ENCODE measurements at places on chromosomes 3 and 15.

GRCh38 chr3:53794597-53794996 is 51.6 kb downstream of the CHDH start:
- no peak for DNase-seq

GRCh38 chr3:17322106-17322793 is 420.2 kb downstream of the TBC1D5 start:
- DNase-seq = no peak

DNA sequence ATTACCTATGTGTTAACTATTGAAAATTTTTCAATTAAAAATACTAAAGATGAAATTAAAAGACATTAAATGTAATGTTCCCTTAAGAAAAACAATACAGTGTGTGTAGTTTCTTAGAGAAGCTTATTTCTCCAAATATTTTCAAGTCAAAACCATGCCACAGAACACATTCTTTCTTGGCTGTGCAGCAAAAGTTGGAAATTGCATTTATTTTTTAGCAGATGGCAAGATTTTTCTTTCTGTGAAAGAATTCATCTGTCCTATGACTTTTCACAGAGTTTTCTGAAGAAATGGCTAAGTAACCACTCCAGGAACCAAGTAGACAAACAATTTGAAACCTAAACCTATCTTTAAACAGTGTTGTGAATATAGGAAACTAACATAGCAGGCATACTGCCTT is 47.2 kb downstream of the IMPG2 start:
- no peak for DNase-seq

DNA sequence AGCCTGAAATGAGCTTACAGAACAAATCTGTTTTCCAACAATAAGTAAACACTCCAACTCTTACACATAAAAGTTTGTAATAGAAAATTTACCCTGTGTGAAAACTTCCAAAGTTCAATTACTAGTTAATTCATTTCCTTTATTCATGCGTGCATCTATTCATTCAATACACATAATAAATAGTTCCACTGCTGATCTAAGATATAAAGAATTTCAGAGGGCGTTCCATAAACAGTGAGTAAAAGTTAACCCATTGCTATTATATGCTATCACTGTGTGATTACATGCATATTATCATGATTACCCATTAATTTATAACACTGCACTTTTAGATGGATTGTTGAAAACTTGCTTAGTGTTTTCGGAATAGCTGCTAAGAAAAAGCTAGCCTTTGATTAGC is 36.2 kb upstream of the CFAP20DC start:
- no peak for DNase-seq

GRCh38 chr15:72389231-72389630 is 8.9 kb upstream of the TMEM202 start:
- DNase-seq = no peak

DNA sequence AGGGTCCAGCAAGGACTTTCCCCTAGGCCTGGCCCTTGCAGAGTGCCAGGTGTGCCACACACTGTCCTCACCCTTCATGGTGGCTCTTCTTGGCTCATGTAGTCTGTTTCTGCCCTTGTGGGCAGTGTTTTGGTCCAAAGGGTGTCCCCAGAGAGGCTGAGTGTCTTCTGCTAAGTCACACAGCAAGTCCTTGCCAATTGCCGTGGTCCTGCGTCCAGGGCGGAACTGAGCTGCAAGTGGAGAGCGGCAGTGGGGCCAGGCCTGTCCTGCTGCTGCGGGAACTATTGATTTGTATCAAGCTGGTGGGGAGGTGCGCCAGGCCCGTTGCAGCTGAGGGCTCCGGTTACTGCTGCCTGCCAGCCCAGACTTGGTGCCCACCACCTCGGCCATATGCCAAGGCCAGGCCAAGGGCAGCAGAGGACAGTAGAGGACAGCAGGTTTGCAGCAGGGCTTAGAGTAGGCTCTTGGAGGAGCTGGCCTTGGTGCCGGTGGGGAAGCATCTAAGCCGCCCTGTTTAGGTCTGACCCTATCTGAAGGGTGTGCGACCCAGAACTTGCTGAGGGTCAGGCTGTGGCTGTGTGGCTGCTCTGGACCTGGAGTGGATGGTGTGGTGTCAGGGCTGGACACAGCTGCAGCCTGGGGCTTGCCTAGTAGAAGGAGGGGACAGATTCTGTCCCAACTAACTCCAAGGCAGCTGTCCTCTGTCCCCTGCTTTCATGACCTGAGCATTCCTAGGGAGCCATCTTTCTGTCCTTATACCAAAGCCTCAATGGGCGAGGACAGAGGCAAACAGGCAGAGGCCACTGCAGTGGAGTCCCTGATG is 4.5 kb downstream of the AMIGO3 start:
- no peak for DNase-seq

- no peak for DNase-seq
Measured at GRCh38 chr3:30332196-30333021, 274.0 kb upstream of the TGFBR2 start.

GRCh38 chr15:36579792-36580431 is 486 bp downstream of the CDIN1 start:
- DNase-seq = no peak

- no peak for DNase-seq
Measured at GRCh38 chr3:110697961-110698360, 373.7 kb upstream of the NECTIN3 start.

DNA sequence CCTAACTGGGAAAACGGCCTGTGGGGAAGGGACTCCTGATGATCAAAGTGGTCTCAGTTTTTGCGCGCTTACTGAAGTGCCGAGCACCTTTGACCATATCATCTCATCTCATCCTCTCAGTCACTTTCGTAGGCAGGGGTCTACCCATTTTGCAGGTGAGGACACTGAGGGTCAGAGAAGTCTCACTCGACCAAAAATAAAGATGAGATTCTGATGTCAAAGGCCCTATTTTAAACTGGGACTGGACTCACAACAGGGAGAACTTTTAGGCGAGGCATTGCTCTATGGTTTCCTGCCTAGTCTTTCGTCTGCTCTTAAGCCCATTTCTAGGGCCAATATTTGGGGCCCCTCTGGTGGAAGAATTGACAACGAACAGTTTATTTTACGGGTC is 830 bp downstream of the SLC6A11 start:
- no peak for DNase-seq

DNA sequence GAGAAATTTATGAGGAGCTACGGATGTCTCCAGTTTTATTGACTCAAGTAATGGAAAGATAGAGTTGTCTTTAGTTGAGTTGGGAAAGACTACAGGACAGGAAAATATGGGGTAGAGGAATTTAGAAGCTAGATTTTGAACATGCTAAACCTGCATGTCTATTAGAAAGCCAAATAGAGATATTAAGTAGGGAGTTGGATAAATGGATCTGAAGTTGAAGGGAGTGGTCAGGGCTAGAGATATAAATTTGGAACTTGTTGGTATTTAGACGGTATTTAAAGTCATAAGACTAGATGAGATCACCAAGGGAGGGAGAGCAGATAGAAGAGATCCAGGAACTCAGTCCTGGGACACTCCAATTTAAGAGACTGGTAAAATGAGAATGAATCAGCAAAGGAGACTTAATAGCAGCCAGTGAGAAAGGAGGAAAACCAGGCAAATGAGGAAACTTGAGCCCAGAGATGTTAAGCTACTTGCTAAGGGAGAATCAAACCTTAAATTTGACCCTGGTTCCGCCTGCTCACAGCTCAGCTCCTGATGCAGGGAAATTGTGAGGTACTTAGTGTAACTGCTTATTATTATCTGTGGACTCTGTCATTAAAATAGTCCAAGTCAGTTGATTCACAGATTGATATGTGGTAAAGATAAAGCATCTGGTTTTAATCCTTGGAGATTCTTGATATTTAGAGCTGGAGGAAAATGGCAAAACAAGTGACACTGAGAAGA is 35.8 kb downstream of the ABI3BP start:
- DNase-seq = no peak

DNA sequence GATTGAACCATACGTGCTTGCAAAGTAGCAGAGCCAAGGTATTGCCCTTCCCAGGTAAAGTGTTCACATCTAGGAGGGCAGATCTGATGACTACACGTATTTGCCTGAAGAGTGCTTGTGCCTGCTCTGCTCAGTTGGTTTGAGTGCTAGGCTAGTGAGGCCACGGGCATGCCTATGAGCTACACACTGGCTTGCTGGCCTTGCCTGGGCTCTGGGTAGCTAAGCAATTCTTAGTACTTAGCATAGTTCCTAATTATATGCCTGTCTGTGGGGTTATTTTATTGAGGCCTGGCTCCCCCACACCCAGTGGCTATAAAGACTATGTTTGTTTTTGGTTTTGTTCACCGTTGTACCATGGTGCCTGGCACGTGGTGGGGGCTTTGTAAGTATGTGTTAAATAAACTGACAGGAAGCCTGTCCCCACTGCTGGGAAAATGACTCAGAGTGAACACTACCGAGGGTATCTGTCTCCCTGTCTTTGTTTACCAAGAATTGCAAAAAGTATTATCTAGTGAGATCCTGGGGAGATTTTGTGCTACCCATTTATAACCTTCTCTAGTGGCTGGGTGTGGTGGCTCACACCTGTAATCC is 72.1 kb upstream of the ETV5 start:
- no peak for DNase-seq

GRCh38 chr3:78846718-78847117 is 921.1 kb downstream of the ROBO1 start:
- no peak for DNase-seq

- DNase-seq = no peak
Measured at GRCh38 chr15:88982304-88982945, 69.2 kb upstream of the MFGE8 start.

DNA sequence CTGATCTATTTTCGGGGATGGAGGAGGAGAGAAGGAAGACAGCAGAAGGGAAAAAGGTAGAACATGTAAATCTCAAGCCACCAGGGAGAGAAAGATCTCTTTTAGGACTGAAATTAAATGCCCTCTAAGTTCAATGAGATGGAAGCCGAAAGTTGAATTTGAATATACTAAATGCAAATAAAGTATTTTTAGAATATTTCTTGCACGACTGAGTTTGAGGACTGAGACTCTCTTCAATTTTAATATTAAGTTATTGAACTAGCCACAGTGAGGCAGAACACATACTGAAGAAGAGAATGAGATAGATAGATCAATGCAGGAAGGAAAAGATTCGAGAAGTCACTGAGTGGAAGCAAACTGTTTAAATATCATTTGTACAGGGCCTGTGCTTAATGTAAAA is 399.9 kb upstream of the CBLB start:
- no peak for DNase-seq

GRCh38 chr3:9701006-9701405 is 2.6 kb upstream of the CPNE9 start:
- DNase-seq = no peak

All from NCI-H1048 (cell line).